IMR-90 (cell line): ENCODE measurements at places on chromosomes 5 and 9.

GRCh38 chr5:111673891-111674626 is 82.9 kb downstream of the NREP start:
- DNase-seq = no peak

GRCh38 chr9:107999011-107999410 is 509.4 kb upstream of the KLF4 start:
- DNase-seq = no peak

- no peak for DNase-seq
Measured at GRCh38 chr5:172046593-172046992, 40.2 kb upstream of the FBXW11 start.

GRCh38 chr5:43037636-43038495 is 2.3 kb downstream of the ANXA2R start:
- peak; percentile 92 for DNase-seq

- peak; percentile 90 for DNase-seq
Measured at GRCh38 chr5:172111852-172112225, 76.2 kb downstream of the STK10 start.

DNA sequence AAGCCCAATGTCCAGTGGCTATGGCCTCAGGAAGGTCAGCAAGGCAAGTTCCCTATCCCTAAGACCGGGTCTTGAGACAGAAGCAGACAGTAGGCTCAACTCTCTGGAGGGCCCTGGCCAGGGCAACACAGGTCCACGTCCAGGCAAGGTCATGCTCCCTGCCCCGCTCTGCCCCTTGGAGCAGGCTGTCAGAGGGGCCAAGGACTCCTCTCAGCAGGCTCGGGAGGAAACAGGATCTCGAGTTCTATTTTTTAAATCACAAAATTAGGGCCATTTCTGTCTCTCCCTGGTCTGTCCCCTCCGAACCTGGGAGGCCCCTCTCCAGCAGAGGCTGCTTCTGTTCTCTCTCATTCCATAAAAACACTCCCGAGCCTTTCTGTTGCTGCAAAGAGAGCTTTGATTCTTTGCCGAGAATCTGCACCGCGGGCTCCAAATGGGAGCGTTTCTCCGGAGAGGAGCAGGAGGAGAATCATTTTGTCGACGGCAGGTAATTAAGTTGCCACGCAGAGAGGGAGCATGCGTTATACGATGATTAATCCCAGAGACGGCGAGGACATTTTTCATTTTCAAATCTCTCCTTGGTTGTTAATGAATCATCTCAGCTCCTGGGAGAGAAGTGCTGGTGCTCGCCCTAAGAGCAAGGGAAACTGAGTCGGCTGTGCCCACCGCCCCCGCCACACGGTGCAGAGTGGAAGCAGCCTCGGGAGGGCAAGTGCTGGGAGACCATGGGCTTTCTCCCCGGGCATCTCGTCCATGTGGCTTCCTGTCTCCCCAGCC is 24.5 kb upstream of the FCN1 start:
- DNase-seq = no peak
